ENCODE measurements at places on chromosomes 1 and 21.
A peak's percentile ranks its signal among the peaks of the same experiment; 100 is the strongest.

DNA sequence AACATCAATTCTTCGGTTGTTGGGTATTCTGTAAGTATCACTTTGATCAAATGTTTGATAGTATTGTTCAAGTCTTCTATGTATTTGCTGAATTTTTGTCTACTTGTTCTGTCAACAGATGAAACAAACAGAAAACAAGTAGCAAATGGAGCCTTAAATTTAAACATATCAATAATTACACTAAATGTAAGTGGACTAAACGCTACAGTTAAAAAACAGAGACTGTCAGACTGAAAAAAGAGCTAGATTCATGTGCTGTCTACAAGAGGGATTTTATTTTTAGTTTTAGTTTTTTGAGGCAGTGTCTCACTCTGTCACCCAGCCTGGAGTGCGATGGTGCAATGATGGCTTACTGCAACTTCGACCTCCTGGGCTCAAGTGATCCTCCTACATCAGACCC, 10.7 kb upstream of the RAD54L start:
- no peak for DNase-seq

DNA sequence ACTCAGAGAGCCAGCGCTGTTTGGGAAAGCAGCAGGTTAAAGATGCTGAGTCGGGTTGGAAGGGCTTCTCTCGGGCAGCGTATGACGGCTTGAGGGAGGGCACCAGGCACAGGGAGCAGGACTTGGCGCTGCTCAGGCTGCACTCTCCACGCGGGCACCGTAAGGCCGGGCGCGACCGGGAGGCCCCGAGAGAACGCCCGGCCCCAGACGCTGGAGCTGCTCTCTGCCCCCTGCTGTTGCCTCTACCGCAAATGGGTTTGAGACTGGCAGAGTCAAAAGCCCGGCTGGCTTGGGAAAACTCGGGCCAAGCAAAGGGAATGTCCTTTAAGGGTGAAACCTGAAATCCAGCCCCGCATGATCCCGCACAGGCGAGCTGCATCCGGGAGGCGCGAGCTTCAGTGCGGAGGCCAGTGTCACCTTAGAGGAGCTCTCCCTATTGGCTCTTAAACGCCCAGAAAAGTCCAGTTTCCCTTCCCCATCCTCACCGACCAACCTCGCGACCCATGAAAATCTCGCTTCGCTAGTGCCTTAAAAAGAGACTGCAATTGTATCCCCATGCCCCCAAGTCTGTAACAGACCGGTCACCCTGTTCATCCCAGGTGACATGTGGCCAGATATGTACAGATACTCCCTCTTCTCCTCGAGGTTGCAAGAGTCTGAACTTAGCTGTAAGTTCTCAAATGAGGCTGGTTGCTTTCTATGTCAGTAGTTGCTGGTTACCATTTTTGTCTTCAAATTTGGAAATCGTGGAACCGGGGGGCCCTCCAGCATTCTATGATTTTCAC, 1.1 kb downstream of the PRRX1 start:
- no peak for DNase-seq

DNA sequence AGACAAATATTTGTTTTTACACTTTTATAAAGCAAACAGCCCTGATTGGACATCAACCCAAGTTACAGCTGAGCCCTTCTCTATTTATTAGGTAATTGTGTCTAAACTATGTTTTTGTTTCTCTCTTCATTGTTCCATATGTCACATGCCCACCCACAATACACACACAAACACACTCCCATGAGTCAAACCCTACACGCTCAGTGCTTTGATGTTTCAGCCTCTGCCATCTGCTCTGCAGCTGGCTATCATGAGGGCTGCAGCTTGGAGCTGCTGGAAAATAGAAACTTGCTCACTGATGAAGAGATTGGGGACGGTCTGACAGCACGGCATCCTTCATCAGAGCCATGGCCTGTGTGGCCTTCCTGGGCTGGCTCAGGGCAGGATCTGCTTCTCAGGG, 41.7 kb downstream of the PSMG1 start:
- no peak for DNase-seq

GRCh38 chr21:16851054-16851453, 661.8 kb upstream of the CXADR start:
- DNase-seq = no peak

GRCh38 chr1:203300441-203301330, 4.6 kb upstream of the BTG2 start:
- DNase-seq = no peak

DNA sequence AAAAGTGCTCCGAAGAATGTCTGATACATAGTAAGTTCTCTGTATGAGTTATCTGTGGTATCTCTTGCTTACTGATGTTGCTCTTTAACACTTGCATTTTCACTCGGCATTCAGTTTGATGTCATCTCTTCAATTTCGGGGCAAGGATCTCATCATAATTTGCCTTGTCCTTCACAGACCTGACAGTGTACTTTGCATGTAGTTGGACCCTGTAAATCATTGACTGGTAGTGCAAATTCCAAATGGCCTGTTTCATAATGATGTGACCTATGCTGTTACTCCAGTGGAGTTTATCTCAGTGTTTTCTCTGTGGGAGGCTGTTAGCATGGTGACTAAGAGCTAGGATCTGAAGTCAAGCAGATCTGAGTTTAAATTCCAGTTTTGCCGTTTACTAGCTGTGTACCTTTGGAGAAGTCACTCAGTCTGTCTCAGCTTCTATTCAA, 34.2 kb upstream of the ABCD3 start:
- DNase-seq = no peak

GRCh38 chr1:223230161-223230881, 87.3 kb upstream of the TLR5 start:
- peak; percentile 54 for DNase-seq

DNA sequence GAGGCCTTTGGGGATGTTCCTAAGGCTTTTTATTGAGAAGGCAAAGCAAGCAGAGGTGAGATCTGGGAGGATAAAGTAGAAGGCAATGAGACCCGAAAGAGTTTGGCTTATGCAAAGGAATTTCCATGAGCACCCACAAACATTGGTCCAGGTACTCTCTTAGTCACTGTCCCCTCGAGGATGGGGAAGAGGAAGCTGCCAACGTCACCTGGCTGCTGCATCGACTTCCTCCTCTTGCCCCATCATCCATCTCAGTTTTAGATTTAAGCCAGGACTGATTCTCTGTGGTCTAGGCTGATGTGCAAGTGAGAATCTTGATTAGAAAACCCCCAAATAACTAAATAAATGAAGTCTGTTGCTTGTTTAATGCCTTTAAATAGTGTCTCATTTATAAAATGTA, 28.7 kb downstream of the RUNX1 start:
- DNase-seq = peak; percentile 59

- no peak for DNase-seq
Measured at GRCh38 chr1:30701258-30701633, 22.1 kb downstream of the MATN1 start.

DNA sequence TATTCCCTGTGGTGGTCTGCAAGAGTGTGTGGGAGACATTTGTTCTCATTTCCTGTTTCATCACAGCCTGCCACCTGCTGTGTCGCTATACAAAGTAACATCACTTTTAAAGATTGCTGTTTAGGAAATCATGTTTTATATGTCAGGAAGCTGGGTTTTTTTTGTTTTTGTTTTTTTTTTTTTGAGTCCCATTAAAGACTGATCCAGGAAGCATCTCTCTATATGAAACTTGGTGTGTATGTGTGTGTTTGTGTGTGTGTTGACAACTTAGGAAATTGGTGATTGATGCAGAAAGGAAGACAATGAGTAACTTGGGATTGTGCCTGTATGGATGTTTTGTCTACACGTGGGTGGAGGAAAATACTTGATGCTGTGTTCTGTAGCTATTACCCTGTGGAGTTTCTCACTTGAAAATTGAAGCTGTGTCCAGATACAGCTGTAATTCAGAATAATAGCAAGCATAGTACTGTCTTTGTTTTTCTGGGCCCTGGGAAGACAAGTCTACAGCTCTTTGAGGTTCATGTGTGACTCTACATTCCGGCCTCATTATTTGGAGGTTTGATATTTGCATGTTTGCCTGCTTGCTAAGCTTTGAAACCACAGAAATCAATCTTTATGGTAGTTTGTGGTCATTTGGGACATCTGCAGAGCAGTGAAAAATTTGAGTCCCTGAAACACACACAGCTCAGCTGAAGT, 47.9 kb downstream of the LAMC1 start:
- DNase-seq = no peak

GRCh38 chr1:8335246-8335645, 17.3 kb downstream of the SLC45A1 start:
- DNase-seq = no peak

DNA sequence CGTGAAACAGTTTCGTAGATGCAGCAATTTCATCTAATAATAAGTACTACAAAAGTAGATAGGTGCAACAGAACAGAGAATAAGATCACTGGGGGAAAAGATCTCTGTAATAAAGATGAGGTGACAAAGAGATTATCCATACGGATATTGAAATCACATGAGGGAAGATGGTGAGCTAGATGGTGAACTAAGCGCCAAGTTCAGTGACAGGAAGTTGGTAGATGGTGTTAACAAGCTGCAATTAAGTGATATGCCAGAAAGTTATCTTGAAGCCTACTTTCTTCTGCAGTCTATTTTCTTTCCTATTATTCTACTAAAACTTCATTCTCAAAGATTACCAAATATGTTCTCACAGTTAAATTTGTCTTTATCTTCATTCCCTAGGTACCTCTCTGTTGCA, 7.1 kb downstream of the LRIF1 start:
- DNase-seq = no peak

GRCh38 chr1:182295697-182296096, 95.9 kb downstream of the GLUL start:
- DNase-seq = no peak

DNA sequence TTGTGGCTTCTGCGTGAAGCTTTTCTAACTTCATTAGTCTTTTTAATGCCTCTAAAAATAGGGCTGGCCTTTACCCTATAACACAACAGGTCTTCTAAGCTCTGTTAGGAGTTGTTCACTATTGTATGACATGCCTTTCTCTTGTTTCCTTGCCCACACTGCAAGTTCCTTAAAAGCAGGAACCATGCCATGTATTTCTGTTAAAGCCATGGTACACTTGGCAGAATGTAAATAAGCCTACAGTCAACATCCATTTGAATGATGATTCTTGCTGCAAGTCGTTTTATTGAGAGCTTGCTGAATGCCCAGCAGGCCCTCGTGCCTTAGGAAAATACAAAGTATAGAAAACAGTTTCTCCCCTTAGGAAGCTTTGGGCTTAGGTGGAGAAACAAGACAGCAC, 214.6 kb downstream of the DUSP10 start:
- DNase-seq = no peak

Data from stimulated activated CD8-positive, alpha-beta memory T cell treated with anti-CD3 and anti-CD28 coated beads, Interleukin-4, amount 100 ng/mL, for 48 hours (primary cell).